Neural cell (in vitro differentiated cells): ENCODE measurements at places on chromosomes 6 and 20. TPM values are rescaled to one million over a fixed set of nuclear protein-coding genes. Genes with fewer than 3 reads are reported as not detected.

The TUBB2B gene
- polyA plus RNA-seq: 3,172 and 3,711 TPM in 2 replicates

The GPR6 gene
- 1.4 and 7.3 TPM in 2 replicates for polyA plus RNA-seq

The CST7 gene
- polyA plus RNA-seq: not detected in 2 replicates

The HLA-DRB1 gene
- polyA plus RNA-seq: not detected in 2 replicates

The SMOC2 gene
- polyA plus RNA-seq: 0.50 and 1.2 TPM in 2 replicates

The EIF2S2 gene
- polyA plus RNA-seq: 59.6 and 62.6 TPM in 2 replicates

The SLC22A23 gene
- polyA plus RNA-seq: 8.4 and 8.8 TPM in 2 replicates

The TRAPPC3L gene
- polyA plus RNA-seq: not detected in 2 replicates

The MYB gene
- polyA plus RNA-seq: 2.9 and 4.0 TPM in 2 replicates

The C2 gene
- polyA plus RNA-seq: 1.2 and 1.5 TPM in 2 replicates

The C6orf58 gene
- polyA plus RNA-seq: 0.52 and 0.97 TPM in 2 replicates

The LPIN3 gene
- polyA plus RNA-seq: 0.44 TPM in 1 of 2 replicates, not detected in the other

The TSPO2 gene
- not detected in 2 replicates for polyA plus RNA-seq

The TXLNB gene
- not detected in 2 replicates for polyA plus RNA-seq

The FLRT3 gene
- polyA plus RNA-seq: 3.2 and 3.4 TPM in 2 replicates

The SLC17A4 gene
- polyA plus RNA-seq: 0.10 and 0.28 TPM in 2 replicates

The ADGB gene
- not detected in 2 replicates for polyA plus RNA-seq

The SLC17A1 gene
- not detected in 2 replicates for polyA plus RNA-seq

The LY6G6F gene
- polyA plus RNA-seq: not detected in 2 replicates

The PRR3 gene
- 11.7 and 13.0 TPM in 2 replicates for polyA plus RNA-seq
